ENCODE measurements at places on chromosomes 2 and 18. TPM values are rescaled to one million over a fixed set of nuclear protein-coding genes. Genes with fewer than 3 reads are reported as not detected.

The TMEFF2 gene
- total RNA-seq = not detected

The CTLA4 gene
- 45.6 TPM for total RNA-seq

The COL3A1 gene
- total RNA-seq = not detected

The CYP27C1 gene
- not detected for total RNA-seq

The NEU2 gene
- not detected for total RNA-seq

The LINC00305 gene
- not detected for total RNA-seq

The ARHGEF33 gene
- 0.10 TPM for total RNA-seq

The CWC22 gene
- total RNA-seq = 30.6 TPM

The SRD5A2 gene
- total RNA-seq = not detected

The TCF23 gene
- total RNA-seq = not detected

The CFAP221 gene
- total RNA-seq = not detected

- peaks cover 48% of the 10 kb centered on the region for H3K27me3 ChIP-seq
- DNase-seq = no peak
- no peak overlapping the region for H3K4me3 ChIP-seq
- no peaks in the 10 kb centered on the region for H3K36me3 ChIP-seq
These were observed 44.7 kb downstream of the MC5R start for GRCh38 chr18:13868501-13869271.

- H3K4me3 ChIP-seq = no peak overlapping the region
- no peak for DNase-seq
- H3K27ac ChIP-seq = no peak overlapping the region
- H3K27me3 ChIP-seq = no peaks in the 10 kb centered on the region
These were observed 529.2 kb upstream of the KLHL29 start for GRCh38 chr2:22855761-22856184.

GRCh38 chr18:29326214-29326613 is 1149.3 kb upstream of the CDH2 start:
- H3K27ac ChIP-seq = no peak overlapping the region
- no peak for DNase-seq
- no peak overlapping the region for H3K4me3 ChIP-seq
- no peaks in the 10 kb centered on the region for H3K36me3 ChIP-seq
- H3K27me3 ChIP-seq = no peaks in the 10 kb centered on the region
- no peaks in the 10 kb centered on the region for H3K4me1 ChIP-seq

DNA sequence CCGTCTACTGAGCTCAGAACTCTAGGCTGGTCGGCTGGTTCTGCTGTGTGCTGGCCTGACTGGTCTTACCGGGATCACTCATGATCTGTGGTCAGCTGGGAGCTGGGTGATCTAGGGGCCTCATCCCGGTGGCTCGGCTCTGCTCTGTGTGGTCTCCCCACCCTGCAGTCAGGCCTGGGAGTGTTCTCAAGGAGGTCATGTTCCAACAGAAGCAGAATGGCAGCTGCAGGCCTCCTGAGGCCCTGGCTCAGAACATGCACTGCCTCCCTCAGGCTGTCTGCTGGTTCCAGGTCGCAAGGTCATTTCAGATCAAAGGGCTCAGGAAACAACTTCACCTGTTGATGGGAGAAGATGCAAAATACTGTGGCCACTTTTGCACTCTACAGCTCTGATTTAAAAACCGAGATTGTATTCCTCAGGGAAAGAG is 81.1 kb upstream of the RFX8 start:
- peaks cover 3% of the 10 kb centered on the region for H3K36me3 ChIP-seq
- no peak for DNase-seq
- H3K4me1 ChIP-seq = peaks cover 18% of the 10 kb centered on the region
- H3K4me3 ChIP-seq = no peak overlapping the region
- H3K27me3 ChIP-seq = no peaks in the 10 kb centered on the region

DNA sequence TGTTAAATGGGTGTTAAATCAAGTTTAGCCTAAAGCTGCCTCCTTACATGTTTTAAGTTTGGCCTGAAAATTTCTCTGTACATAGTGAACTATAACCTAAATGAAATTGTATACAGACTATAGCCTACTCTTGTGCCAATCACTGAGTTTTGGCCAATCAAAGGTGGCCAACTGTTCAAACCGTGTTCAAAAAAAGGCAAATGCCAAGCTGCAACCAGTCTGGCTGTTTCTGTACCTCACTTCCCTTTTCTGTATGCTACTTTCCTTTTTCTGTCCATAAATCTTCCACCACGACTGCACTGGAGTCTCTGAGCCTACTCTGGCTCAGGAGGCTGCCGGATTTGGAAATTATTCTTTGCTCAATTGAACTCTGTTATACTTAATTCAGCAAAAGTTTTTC is 121.0 kb downstream of the SPOPL start:
- H3K27ac ChIP-seq = no peak overlapping the region
- peaks cover 24% of the 10 kb centered on the region for H3K27me3 ChIP-seq
- H3K4me1 ChIP-seq = no peaks in the 10 kb centered on the region
- no peak overlapping the region for H3K4me3 ChIP-seq

DNA sequence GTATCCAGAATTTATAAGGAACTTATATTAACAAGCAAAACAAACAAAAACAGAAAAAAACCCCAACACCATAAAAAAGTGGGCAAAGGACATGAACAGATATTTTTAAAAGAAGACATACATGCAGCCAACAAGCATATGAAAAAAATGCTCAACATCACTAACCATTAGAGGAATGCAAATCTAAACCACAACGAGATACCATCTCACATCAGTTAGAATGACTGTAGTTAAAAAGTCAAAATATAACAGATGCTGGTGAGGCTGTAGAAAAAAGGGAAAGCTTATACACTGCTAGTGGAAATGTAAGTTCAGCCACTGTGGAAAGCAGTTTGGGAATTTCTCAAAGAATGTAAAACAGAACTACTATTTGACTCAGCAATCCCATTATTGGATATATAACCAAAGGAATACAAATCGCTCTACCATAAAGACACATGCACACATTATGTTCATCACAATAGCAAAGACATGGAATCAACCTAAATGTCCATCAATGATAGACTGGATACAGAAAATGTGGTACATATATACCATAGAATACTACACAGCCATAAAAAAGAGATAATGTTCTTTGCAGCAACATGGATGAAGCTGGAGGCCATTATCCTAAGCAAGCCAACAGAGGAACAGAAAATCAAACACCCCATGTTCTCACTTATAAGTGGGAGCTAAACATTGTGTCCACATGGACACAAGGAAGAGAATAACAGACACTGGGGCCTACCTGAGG is 25.3 kb downstream of the PREPL start:
- no peak for DNase-seq
- H3K4me1 ChIP-seq = peaks cover 11% of the 10 kb centered on the region
- no peaks in the 10 kb centered on the region for H3K27me3 ChIP-seq
- no peak overlapping the region for H3K4me3 ChIP-seq
- no peak overlapping the region for H3K27ac ChIP-seq

- no peak overlapping the region for H3K27ac ChIP-seq
- H3K4me3 ChIP-seq = no peak overlapping the region
- no peaks in the 10 kb centered on the region for H3K27me3 ChIP-seq
- peaks cover 4% of the 10 kb centered on the region for H3K4me1 ChIP-seq
- peaks cover 52% of the 10 kb centered on the region for H3K36me3 ChIP-seq
These were observed 71.4 kb downstream of the OLA1 start for GRCh38 chr2:174176898-174177297.

DNA sequence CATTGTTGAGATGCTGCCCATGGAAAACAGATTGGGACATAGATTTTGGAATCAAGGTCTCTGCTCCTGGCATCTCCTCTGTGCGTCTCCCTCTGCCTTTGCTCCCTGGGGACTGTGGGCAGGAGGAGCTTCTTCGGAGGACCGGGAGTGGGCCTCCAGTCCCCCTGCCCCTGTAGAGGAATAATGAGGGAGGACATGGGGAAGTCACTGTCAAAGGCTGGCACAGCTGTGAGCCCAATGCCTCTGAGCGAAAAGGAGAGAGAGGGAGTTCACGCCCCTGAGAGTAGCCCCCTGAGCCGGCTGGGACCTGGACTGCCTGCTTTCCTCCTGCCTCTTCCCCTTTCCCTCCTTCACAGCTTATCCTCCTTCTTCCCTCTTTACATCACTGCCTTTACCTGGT is 195.0 kb downstream of the LOXHD1 start:
- peaks cover 7% of the 10 kb centered on the region for H3K27me3 ChIP-seq
- H3K27ac ChIP-seq = no peak overlapping the region
- no peaks in the 10 kb centered on the region for H3K4me1 ChIP-seq
- H3K4me3 ChIP-seq = no peak overlapping the region

GRCh38 chr18:48813321-48813720 is 137.4 kb downstream of the SMAD7 start:
- H3K4me3 ChIP-seq = no peak overlapping the region
- H3K4me1 ChIP-seq = peaks cover 26% of the 10 kb centered on the region
- no peaks in the 10 kb centered on the region for H3K36me3 ChIP-seq
- H3K27me3 ChIP-seq = no peaks in the 10 kb centered on the region
- no peak for DNase-seq
- H3K27ac ChIP-seq = no peak overlapping the region

GRCh38 chr2:210663631-210664089 is 107.3 kb downstream of the CPS1 start:
- no peaks in the 10 kb centered on the region for H3K27me3 ChIP-seq
- H3K4me1 ChIP-seq = no peaks in the 10 kb centered on the region
- H3K36me3 ChIP-seq = peaks cover 3% of the 10 kb centered on the region
- no peak overlapping the region for H3K27ac ChIP-seq
- no peak overlapping the region for H3K4me3 ChIP-seq
- no peak for DNase-seq

- no peak overlapping the region for H3K4me3 ChIP-seq
- H3K4me1 ChIP-seq = no peaks in the 10 kb centered on the region
- H3K27me3 ChIP-seq = no peaks in the 10 kb centered on the region
- H3K36me3 ChIP-seq = no peaks in the 10 kb centered on the region
These were observed 115.7 kb upstream of the LRATD1 start for GRCh38 chr2:14516844-14517243.

DNA sequence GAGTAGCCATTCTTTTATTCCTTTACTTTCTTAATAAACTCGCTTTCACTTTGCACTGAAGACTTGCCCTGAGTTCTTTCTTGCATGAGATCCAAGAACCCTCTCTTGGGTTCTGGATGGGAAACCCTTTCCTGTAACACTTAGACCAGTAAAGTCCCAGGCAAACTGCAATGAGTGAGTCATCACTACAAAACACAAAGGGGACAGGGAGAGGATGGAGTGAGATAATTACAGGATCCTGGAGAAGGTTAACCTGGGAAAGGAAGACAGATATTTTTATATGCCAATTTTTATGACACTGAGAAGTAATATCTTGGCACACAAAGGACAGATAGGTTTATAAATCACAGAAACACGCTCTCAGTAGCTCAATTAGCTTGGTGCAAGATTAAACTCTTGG is 48.7 kb downstream of the EHD3 start:
- H3K4me3 ChIP-seq = no peak overlapping the region
- H3K27me3 ChIP-seq = no peaks in the 10 kb centered on the region
- DNase-seq = no peak
- no peak overlapping the region for H3K27ac ChIP-seq

- H3K27ac ChIP-seq = no peak overlapping the region
- no peaks in the 10 kb centered on the region for H3K4me1 ChIP-seq
- no peaks in the 10 kb centered on the region for H3K27me3 ChIP-seq
- no peak for DNase-seq
- H3K4me3 ChIP-seq = no peak overlapping the region
These were observed 377.4 kb downstream of the DLGAP1 start for GRCh38 chr18:4077721-4078120.

GRCh38 chr2:240452462-240453256 is 17.2 kb downstream of the GPC1 start:
- no peak overlapping the region for H3K27ac ChIP-seq
- H3K4me1 ChIP-seq = peaks cover 9% of the 10 kb centered on the region
- H3K4me3 ChIP-seq = no peak overlapping the region
- H3K36me3 ChIP-seq = no peaks in the 10 kb centered on the region
- peaks cover 61% of the 10 kb centered on the region for H3K27me3 ChIP-seq
- peak; percentile 28 for DNase-seq

DNA sequence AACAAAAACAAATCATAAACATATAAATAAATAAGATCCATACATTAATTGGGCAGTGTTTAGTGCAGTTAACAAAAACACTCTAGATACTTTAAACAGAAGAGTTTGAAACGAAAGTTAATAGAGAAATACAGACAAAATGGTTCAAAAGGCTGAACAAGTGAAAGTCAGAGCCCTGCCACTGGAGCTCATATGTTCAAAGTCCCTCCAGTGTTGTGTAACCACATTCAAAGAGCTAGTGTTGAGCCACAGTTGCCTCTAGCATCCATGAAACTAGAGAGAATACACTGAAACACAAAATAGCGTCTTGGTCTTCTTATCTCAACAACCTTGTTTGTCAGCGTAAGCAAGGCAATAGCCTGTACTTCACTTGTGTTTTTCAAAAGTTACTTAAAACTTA is 1309.8 kb upstream of the NRXN1 start:
- no peaks in the 10 kb centered on the region for H3K4me1 ChIP-seq
- no peak overlapping the region for H3K27ac ChIP-seq
- H3K4me3 ChIP-seq = no peak overlapping the region
- no peak for DNase-seq

DNA sequence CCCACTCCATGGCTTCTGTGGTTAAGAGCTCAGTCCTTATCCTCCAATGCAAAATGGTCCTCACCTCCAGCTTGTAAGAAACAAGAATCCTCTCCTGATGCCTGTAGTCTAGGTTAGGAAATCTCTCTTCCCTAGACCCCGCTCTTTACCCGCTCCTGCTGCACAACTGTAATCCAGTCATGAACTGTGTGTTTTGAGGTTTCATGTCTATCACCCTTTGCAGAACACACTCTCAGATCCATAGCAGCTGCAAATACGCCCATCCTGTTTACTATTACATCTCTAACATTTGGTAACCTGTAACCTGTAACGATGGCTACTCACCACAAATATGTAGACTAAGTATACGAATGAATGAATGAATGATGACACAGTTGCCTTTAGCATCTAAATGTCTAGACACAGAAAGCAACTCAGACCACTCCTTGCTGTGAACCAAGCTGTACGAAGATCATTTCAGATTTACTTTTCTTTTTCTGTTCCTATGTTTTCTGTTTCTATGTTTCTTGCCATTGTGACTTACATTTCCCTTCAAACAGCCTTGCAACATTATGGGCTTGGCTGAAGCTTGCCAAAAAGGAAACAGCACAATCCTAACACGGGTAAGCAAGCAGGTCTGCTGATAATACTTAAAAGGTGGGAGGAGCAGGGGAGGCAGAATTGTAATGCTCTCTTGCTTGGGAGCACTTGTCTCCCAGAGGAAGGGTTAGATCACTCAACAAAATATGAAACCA is 53.7 kb downstream of the EPHA4 start:
- H3K4me3 ChIP-seq = no peak overlapping the region
- no peak overlapping the region for H3K27ac ChIP-seq
- no peaks in the 10 kb centered on the region for H3K27me3 ChIP-seq
- H3K36me3 ChIP-seq = no peaks in the 10 kb centered on the region
- no peak for DNase-seq

- H3K36me3 ChIP-seq = no peaks in the 10 kb centered on the region
- H3K4me1 ChIP-seq = no peaks in the 10 kb centered on the region
- DNase-seq = no peak
- peaks cover 6% of the 10 kb centered on the region for H3K27me3 ChIP-seq
These were observed 25.2 kb downstream of the CAPN13 start for GRCh38 chr2:30781961-30782533.

DNA sequence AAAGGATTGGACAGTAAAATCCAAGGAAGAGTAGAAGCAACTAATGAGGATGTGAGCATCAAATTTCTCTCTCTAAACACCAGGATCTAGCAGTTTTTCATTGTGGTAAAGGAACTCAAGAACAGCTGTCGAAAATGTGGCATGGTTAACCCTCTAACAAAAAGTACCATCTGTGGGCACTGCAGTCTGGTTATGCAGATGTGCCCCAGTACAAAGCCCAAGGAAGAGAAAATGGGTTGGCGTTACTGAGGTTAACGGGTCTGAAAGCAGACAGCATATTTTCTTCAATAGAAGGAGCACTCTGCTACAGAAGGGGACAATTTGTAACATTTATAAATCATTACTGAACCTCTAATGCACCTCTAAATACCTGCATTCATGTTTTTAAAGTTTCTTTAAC is 253.0 kb upstream of the HNRNPA3 start:
- no peak overlapping the region for H3K27ac ChIP-seq
- peaks cover 2% of the 10 kb centered on the region for H3K4me1 ChIP-seq
- no peaks in the 10 kb centered on the region for H3K36me3 ChIP-seq
- H3K4me3 ChIP-seq = no peak overlapping the region
